ENCODE measurements at places on chromosomes 11 and 22. TPM values are rescaled to one million over a fixed set of nuclear protein-coding genes. Genes with fewer than 3 reads are reported as not detected.
A peak's percentile ranks its signal among the peaks of the same experiment; 100 is the strongest.

DNA sequence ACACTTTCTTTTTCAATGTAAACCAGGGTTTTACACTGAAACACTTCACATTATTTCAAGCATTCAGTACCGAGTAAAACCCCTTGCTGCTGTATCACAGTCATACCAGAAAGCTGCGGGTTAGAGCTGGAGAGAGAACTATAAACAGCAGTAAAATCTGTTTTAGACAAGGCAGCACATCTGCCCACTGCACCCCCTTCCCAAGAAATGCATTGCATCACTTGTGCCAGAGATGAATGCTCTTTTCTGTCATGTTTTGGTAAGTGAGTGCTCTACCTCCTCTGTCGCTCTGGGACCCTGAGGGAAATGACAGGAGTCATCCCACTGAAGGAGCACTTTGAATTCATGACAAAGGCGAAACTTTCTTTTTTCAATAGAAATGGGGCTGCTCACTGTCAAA lies 107.2 kb downstream of the MAML2 start:
- DNase-seq, result no peak

DNA sequence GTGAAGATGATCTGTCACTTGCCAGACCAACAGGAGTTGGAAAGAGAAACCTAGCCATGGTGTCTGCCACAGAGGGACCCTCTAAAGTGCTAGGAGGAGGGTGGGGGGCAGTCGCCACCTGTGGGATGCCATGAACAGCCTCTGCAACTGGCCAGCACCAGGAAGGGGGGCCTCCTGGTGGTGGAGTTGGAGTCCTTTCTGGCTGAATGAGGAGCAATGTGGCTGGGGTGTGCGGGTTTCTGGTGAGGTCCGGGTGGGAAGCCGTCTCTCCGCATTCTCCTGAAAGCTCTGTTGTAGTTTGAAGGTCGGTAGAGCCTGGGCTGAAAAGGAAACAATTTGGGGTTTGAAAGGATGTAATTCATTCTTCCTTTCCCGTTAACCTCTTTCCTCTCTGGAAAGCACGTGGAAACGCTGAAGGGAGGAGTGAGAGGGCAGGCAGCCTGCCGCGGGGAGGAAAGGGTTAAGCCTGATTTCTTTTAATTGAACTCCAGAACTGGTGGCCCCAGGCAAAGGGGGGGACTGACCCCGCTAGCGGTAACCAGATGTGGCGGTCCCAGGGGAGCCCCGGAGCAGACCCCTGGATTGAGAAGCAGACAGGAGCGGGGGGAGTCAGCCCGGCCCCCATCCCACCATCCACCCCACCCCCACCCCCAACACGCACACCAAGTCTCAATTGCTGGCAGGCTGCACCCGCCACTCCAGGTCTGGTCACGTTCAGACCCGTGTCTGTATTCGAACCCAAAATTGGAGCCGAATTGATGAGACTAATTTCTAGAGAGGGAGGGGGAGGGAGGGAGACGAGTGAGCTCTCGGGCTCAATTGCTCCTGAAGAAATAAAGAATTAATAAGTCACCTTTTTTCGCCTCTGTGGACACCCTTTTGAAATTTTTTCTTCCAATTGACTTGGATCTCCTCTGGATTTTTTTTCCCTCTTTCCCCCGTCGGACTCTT lies 1.8 kb upstream of the FLI1 start:
- DNase-seq, result no peak

- DNase-seq, result peak; percentile 67
These were observed 6.7 kb upstream of the AP1B1 start for GRCh38 chr22:29394931-29395581.

DNA sequence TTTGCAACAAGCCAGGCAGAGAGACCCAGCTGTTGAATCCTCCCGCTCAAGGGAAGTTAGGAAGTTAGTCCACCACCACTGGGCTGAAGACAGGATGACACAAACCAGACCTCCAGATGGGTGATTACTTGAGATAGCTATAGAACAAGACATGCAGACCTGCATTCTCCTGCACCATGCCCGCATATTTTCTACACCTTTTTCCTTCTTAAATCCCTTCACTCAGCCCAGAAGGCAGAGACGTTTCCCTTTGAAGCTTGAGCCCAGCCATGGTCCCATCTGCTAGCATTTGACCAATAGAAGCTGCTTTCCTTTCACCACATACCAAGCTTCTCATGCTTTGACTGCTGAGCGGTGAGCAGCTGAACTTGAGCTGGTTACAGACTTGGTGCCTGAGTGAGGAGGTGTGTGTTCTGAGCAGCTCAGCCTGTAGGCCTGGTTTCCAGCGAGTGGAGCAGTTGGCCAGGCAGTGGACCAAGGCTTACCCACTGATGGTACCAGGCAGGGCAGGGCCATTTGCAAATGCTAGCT lies 29.2 kb upstream of the CBX6 start:
- DNase-seq, result no peak

- no peak for DNase-seq
These were observed 882.8 kb upstream of the ANO3 start for GRCh38 chr11:25449091-25449490.

- DNase-seq, result peak; percentile 56
These were observed 4.9 kb downstream of the ZFTA start for GRCh38 chr11:63763496-63764339.

- no peak for DNase-seq
These were observed 69.3 kb upstream of the TNRC6B start for GRCh38 chr22:40108396-40108795.

GRCh38 chr11:62393061-62393611 lies 25.7 kb upstream of the SCGB1A1 start:
- no peak for DNase-seq

DNA sequence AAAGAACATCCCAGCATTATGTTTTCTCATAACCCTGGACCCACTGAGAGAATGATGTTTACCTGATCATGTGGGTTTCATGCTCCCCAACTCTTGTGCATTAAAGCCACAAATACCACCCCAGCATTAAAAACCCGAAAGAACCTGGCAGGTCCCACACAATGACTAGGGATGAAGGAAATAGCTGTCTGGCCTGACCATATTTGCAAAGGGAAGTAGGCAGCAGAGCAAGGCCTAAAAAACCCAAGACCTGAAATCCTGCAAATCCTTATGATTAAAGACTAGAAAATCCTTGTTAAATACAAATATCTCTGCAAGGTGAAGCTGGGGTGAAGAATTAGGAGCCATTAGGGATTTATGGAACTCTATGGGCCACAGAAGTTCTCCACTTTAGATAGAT lies 23.7 kb downstream of the PAK1 start:
- no peak for DNase-seq

GRCh38 chr11:63404161-63404935 lies 34.8 kb downstream of the SLC22A9 start:
- peak; percentile 44 for DNase-seq

DNA sequence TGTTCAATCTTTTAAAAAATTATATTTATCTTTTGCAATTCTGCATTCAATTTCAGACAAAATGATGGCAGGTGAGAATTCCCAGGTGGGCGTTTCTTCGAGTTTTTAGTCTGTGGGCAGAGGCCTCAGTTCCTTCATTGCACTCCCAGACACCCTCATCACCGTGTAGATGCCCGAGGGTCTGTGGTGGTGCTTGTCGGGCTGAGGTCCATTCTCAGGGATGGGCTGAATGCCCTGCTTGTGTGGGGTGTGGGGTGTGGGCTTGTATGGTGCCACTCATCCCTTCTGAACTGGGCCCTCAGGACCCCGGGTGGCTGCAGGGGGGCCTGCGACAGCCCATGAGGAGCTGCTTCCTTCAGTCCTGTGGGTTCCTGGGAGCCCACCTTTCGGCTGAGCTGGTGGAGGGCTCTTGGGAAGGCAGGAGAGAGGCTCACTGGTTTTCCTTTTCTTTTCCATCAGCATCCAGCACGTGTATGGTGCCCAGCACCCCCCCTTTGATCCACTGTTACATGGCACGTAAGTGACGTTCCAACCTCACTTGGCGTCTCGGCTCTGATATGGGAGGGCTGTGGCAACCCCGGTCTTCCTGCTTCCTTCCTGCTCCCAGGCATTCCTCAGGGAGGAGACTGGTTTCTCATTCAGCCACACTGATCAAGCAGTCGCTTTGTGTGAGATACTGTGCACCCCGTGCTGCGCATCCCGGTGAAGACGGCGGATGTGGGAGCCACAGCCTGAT lies 29.8 kb downstream of the TBC1D22A start:
- no peak for DNase-seq

GRCh38 chr22:44218071-44218470 lies 37.3 kb downstream of the PARVG start:
- no peak for DNase-seq

GRCh38 chr11:44893308-44893822 lies 57.3 kb downstream of the TP53I11 start:
- no peak for DNase-seq

DNA sequence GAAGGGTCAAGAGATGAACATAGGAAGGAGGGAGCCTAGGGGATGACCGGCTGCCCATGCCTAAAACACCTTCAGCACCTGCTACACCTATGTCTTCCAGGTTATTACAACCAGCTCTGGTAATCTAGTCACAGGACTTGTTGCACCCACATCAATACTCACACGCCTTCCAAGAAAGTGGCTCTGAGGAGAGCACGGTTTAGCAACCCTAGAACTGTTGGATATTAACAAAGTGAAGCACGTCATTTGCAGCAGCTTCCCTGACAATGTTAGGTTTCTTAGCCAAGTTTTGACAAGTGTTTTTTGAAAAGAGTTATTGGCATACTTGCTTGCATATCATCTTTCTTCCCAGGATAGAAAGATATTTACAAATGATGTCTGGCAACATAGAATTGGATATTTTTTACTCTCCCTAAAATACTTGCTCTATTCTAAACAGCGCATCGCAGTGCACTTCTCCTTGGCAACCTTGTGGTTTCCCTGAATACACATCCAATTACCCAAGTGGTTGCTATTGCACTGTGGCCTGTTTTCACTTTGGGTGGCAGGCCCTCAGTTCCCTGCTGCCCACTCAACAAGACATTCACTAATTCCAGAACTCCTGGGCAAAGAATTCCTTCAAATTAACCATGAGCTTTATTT lies 94.3 kb upstream of the ARHGAP42 start:
- no peak for DNase-seq

DNA sequence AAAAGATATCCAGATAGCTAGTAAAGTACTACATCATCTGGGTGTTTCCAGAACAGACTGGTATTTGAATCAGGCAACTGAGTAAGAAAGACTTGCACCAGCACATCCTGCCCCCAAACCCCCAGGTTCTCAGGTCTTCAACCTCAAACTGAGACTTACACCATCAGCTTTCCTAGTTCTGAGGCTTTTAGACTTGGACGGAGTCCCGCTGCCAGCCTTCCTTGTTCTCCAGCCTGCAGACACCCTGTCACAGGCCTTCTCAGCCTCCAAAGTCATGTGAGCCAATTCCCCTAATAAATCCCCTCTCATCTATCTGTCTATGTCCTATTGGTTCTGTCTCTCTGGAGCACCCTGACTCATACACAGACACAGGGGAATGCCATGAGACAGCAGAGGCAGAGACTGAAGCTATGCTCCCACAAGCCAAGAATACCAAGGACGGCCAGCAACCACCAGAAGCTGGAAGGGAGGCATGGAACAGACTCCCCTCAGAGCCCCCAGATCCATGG lies 10.9 kb downstream of the SMCO4 start:
- no peak for DNase-seq

GRCh38 chr22:23722724-23723123 lies 28.2 kb downstream of the ZNF70 start:
- DNase-seq, result no peak

DNA sequence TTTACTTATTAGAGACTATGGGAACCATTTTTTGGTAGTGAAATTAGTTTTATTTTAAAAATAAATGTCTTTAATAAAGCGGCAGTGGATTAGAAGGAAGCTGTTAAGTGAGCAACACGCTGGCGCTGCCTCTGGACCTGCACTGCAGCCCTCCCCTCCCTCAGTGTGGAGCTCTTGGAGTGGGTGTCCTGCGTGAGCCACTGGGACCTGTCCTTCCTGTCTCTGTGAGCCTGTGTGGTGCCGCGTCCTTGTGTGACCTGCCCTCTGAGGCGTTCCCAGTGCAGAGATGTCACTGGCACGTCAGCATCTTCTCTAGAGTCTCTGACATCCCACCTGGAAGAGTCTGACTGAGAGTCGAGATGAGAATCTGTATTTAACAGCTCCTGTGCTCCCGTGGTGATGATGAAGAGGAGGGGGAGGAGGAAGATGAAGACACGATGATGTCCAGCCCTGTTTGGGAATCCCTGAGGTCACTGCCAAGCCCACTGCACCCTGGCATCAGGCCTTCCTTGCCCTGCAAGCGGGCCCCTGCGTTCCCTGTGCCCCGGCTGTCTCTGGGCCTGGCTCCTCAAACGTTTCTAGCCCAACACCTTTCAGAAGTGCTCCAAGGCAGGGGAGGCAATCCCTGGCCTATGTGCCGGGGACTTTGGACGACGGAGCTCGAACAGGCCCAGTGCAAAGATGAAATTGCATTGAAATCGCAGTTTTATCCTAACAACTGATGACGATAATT lies 271.8 kb downstream of the TBC1D22A start:
- DNase-seq, result no peak

- no peak for DNase-seq
These were observed 249.0 kb upstream of the CNTN5 start for GRCh38 chr11:98771791-98772190.

DNA sequence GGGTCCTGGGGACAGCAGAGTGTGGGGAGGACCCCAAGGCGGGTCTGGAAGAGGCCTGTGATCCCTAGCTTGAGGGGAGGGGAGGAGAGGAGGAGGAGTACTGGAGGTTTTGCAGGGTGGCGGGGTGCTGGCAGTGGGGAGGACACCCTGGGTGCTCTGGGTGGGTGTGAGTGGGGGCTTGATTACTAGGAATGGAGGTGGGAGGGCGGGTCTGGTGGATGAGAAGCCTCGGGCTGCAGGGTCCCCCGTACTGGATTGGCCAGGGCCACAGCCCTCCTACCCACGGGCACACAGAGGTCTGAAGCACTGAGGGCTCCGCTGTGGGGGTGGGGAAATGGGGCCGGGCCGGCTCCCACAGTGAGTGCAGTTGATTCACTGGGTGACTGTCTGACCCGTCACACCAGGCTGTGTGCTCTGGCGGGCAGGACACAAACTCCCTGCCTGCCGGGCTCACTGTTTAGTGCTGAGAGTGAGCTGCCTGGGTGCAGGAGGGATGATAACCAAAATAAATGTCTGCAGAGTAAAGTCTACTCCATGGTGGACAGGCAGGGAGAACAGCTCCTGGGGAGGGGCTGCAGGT lies 114.2 kb downstream of the CACNA1I start:
- no peak for DNase-seq

GRCh38 chr11:94539420-94539819 lies 4.3 kb upstream of the FUT4 start:
- no peak for DNase-seq

GRCh38 chr11:112227471-112227870 lies 1.2 kb downstream of the PTS start:
- DNase-seq, result no peak

DNA sequence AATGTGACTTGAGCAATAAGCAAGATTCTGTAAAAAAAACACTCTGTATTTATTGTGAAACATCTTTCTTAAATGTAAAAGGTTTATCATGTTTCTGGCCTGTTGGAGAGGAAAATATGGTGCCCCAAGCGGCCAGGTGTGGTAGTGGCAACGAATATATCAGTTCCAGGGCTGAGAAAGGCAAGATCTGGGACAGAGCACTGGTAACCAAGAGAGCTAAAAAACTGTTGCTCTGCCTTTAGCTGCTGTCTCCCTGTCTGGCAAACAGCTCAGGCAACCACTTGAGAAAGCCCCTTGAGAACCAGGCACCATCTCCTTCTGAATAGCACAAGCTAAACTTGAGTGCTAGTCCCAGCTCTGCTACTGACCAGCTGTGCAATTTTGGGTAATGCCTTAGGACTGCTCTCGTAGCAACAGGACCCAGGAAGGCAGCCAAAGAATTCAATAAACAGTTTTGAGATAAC lies 129.9 kb downstream of the KCNC1 start:
- peak; percentile 40 for DNase-seq

Gene PANX3
- not detected for total RNA-seq

Gene RCOR2
- 0.19 TPM for total RNA-seq

Gene WNT11
- 4.8 TPM for total RNA-seq

Gene OR52H1
- total RNA-seq, result 0.33 TPM

Gene PDGFB
- total RNA-seq, result 0.98 TPM

Gene OR5A1
- total RNA-seq, result not detected

Gene SMPD1
- 15.4 TPM for total RNA-seq

All from liver (tissue), 10 donors.